ENCODE measurements at places on chromosomes 2 and 18.

DNA sequence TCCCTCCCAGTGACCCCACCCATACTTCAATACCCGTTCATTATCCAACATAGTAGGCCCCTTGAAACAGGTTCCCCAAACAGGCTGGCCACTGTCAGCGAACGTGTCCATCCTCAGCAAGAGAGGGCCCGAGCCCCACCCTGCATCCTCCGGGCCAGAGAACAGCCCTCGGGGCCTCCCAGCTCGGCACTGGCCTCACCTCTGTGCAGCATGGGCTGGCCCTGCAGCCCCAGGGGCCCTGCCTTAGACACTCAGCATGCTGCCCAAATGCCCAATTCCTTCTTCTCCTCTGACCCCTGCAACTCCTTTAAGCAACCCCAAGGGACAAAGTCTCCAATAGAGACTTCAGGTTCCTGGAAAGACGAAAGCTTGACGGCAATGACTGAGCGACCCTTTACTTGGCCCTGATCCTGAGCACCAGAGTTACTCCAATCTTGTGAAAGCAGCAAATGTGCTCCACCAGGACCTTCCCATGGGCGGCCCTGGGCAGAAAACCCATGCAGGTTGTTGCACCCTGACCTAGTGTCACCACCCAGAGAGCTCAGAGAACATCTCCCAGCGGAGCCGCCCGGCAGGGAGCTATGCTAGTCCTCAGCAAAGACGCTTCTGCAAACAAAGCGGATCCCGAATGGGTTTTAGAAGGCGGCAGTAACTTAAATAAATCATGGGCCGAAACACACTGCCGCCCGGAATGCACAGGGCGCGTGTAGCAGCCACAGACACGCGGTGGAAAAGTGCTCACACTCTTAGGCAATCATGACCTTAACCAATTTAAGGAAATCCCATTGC is 782 bp downstream of the COL6A3 start:
- no peak for DNase-seq

DNA sequence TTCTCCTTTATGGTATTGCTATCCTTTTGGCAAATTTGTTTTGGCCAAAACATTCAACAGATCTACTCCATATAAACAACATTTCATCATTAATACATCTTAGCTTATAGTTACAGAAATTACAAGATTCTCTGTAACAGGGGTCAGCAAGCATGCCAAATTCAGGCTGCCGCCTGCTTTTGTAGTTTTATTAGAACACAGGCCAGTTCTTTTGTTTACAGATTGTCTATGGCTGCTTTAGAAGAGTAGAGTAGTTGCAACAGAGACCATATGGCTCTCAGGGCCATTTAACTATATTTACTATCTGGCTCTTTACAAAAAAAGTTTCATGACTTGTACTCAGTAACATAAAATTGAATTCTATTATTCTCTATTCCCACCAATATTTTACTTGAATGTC is 53.9 kb downstream of the LNPK start:
- DNase-seq = no peak

- peak; percentile 19 for DNase-seq
Observed at GRCh38 chr2:15142069-15142689, 419.0 kb downstream of the NBAS start.

- DNase-seq = no peak
Observed at GRCh38 chr18:37299471-37300304, 265.9 kb downstream of the CELF4 start.

- DNase-seq = no peak
Observed at GRCh38 chr2:18763338-18763737, 174.0 kb upstream of the NT5C1B start.

GRCh38 chr2:121298476-121298875 is 13.5 kb upstream of the TFCP2L1 start:
- no peak for DNase-seq

- no peak for DNase-seq
Observed at GRCh38 chr18:40921845-40922629, 1033.0 kb upstream of the PIK3C3 start.

- no peak for DNase-seq
Observed at GRCh38 chr2:16890081-16890480, 224.4 kb upstream of the CYRIA start.

DNA sequence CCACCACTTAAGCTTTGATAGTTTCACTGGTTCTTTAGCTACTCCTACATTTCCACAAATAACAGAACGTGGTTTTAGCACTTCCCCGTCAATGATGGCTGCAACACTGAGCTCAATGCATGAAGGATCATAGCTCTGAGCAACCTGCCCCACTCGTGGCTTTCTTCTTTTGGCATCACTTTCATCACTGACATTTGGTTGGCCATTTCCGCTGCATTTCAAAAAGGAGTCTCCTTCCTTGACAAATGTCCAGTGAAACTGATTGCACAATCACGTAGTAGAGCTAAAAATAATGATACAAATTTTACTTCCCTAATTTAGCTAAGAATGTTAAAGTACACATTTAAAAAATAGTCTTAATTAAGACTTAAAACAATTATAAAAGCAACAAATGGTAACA is 205.2 kb upstream of the HDAC4 start:
- DNase-seq = no peak

GRCh38 chr18:69935319-69936190 is 12.1 kb downstream of the CD226 start:
- DNase-seq = peak; percentile 61

DNA sequence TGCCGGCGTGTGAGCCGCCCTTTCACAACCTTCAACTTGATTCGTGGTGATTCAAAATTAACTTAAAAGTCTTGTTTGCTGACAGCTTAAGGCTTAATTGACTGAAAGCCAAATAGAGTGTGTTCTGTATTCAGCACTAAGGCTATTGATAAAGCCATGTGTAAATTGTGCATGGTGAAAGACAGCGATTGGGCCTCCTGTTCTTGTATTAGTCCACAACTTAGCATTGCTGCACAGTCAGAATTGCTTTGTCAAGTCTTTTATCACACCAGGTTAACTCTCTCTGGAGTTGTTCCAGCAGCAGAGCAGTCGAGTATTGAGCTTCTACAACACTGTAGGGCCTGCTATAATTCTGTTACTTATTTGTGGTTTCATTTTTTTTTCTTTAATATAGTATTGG is 210.1 kb downstream of the WDR7 start:
- DNase-seq = no peak

GRCh38 chr2:237427769-237428506 is 14.0 kb upstream of the COL6A3 start:
- no peak for DNase-seq
